ENCODE measurements at places on chromosomes 6 and 20.

DNA sequence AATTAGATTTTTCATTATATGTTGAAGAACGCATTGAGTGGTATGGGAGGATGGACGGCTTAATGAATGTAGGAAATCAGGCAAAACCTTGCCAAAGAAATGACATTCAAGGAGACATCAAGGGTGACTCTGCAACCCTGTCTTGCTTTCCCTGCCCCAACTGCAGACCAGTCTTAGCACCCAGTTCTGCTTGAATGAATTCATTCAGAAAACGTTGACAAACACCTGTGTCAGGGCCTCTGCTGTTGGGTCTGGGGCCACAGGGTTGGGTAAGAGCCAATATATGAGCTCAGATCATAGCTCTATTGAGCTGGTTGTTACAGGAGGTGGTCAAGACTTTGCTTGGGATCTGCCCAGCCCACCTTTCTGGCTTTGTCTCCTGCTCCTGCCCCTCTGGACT, 7.7 kb upstream of the ASXL1 start:
- no peak for DNase-seq

- DNase-seq, result no peak
Measured at GRCh38 chr20:41355598-41356203, 10.9 kb downstream of the EMILIN3 start.

DNA sequence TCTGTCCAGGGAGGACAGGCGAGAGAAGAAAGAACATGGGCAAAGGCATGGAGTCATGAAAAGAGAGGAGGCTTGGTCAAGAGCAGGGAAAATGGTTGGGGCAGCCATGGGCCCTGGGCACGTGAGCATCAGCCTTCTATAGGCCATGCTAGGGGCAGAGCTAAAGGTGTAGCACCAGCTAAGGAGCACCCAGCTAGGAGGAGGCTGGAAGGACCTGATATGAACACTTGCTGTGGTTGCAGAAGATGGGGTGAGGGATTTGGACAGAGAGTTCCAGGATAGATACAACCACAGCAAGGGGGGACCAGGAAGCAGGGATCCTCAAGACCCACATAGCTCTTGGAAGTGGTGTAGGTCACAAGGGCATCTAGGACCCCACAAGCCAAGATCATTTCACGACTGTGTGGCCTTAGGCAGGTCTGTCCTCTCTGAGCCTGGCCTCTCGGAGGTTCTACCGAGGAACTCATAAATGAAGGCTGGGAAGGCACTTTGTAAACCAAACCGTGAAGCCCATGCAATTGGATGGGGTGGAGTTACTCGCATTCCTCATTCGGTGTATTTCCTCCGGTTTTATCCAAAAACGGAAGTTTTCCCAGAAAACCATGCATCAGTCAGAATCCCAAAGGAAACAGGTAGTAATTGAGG, 74.0 kb upstream of the TOP1 start:
- DNase-seq, result no peak

DNA sequence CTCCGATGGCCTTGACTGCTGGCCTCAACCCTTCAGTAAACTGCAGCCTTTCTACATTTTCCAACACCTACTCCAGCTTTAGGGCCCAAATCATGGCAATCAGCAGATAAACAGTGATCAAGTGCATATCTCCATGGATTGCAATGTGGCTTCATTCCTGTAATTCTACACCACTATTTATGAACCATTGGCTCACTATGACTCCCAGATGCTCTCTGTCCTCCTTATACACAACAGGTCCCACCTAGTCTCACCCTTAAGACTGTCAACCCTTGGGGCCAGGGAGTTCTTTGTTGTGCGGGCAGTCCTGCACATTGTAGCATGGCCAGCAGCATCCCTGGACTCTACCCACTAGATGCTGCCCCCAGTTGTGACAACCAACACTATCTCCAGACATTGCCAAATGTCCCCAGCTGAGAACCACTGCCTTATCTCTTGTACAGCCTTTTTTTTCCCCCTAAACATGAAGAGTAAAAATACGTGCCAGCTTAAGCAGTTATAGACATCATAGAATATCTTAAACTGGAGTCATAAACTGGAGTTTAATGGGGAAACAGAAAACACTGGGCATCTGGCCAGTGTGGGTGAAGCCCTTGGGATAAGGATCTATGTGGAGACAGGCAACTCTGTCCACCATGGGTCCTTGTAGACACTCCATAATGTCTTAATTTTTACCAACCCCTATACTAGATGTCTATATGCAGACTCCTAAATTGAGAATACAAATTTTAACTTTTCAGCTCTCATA, 21.1 kb downstream of the MRPL14 start:
- no peak for DNase-seq

- no peak for DNase-seq
Measured at GRCh38 chr6:13342414-13343019, 14.2 kb upstream of the TBC1D7 start.

- DNase-seq, result no peak
Measured at GRCh38 chr6:161828355-161828754, 554.5 kb upstream of the AGPAT4 start.

DNA sequence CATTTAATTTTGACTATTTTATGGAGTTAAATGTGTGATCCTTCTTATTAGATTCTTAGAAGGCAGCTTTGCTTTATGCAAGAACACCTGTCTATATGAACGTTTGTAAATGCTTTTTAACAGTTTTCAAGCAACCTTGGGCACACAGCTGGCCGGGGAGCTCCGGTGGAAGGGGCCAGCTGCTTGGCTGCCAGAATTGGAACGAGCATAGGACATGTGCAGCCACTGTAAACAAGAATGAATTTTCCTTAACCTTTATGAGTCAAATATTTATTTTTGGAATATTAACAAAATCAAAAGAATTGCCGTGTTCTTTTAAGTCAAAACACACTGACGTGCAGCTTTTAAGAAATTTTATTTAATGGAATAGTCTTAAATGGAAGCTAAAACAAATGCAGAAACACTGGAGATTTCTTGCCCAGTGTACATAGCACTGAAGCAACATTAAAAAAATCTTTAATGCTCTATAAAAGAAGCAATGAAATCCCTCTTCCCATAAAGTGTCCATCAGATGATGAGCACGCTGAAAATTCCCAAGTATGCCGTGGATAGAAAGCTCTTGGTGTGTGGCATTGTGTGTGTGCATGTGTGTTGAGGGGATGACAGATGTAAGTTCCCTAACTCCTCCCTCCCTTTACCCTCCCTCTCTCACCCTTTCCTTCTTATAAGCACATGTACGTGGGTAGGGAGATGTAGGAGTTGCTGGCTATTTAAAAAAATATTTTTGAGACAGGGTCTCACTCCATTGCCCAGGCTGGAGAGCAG, 208.9 kb upstream of the EXOC2 start:
- no peak for DNase-seq

DNA sequence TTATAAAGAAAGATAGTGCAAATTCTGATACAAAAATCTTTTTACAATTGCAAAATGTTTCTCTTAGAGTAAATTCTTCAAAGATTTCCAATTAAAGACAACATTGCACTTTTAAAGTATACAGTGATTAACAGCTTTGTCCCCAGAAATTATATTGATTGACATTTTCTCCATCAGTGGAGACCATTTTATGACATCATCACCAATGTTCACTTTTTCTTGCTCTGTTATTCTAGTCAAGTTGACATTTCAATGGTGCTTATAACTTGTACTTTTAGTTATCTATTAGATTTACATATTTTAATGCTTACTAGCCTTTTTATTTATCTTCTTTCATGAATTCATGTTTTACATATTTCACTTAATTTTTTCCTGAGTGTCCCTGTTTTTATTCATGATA, 524.8 kb downstream of the HAO1 start:
- DNase-seq, result no peak

GRCh38 chr6:90288404-90288803, 8.2 kb downstream of the BACH2 start:
- no peak for DNase-seq

- no peak for DNase-seq
Measured at GRCh38 chr20:21380711-21381110, 16.6 kb downstream of the NKX2-4 start.

DNA sequence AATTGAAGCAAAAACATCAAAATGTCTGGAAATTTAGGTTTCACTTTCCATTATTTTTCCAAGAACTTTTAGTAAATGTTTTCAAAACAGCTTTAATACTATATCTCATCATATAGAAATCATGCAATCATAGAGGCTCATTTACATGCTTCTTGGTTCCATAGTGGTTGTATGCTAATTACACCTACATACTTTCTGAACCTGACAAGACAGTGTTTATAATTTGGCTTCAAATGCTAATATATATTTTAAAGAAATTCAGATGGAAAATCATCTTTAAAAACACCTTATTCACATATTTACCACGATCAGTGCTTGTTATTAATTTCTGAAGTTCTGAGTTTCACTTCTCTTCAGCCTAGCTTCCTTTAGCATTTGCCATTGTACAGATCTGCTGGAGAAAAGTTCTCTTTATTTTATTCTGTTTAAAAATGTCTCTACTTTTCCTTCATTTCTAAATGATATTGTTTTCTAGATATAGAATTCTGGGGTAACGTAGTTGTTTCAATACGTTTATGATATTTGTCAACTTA, 89.9 kb downstream of the PLCB1 start:
- no peak for DNase-seq
